ENCODE measurements at places on chromosomes 12 and 14.

DNA sequence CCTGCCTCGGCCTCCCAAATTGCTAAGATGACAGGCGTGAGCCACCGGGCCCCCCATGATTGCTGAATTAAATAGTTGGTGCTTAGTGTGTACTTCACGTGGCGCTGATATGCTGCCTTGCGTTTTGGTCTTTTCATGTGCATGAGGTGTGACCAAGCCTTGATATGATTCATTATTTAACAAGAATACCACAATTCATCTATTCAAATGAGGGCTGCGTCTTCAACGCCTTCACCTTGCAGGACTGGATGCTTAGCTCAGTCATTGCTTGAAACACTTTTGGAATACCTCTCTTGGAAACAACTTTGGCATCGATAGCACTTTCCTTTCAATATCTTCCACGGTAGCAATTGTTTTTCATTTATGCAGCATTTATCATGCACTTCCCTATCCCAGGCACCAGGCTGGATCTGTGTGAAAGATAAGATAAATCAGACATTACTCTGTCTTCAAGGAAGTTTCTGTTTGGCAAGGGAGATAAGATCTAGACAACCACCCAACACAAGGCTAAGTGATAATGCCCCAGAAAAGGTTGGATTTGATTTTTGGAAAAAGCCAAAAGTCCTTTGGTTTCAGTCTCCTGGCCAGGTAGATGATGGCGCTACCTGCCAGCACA lies 1.3 kb upstream of the TEAD4 start:
- peak; percentile 78 for DNase-seq

- no peak for DNase-seq
These were observed 19.0 kb downstream of the GALNT9 start for GRCh38 chr12:132310181-132311040.

DNA sequence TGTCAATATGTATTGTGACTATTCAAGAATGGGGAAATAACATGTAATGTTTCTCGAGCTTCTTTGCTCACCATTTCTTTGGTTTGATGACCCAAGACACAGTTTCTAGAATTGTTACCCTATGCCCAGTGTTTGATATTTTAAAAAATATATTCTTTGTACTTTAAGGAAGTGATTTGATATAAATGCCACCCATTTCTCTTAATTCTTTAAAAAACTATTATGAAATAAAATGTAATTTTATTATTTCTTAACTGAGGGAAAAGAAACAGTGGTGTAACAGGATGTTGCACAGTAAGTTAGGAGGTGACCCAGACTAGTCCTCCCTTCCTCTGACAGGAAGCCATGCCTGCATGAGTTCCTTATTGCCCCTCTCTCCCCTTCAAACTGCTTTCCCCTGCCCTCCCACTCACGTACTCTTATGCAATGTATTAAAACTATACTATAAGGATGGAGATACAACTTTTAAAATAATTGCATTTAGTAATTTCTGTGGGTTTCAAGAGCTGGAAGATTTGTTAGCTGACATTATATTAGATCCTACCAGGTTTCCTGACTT lies 279.4 kb downstream of the TMTC2 start:
- no peak for DNase-seq

DNA sequence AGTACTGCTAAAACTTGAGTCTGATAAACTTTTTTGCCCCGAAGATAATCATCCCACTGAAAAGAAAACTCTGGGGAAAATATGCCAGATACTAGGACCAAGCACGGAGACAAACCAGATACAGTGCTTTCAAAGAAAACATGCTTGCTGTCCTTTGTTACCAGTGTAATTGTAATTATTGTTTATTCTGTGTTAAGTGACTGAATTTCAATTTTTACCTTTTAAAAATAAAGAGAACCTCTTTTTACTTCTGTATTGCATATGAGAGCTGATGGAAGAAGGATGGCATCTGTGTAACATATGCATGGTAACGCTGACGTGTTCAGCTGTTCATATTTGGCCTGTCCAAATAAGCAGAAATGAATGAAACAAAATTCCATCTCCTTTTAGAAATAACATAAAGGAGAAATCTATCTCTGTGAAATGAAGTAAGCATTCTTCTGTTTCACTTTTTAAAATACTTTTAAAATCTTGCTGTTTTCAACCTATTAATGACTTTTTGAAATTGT lies 22.5 kb downstream of the SLC35E3 start:
- DNase-seq = no peak

- no peak for DNase-seq
These were observed 182.7 kb upstream of the LMO3 start for GRCh38 chr12:16788506-16789203.
